ENCODE measurements at places on chromosomes 7 and 10.

DNA sequence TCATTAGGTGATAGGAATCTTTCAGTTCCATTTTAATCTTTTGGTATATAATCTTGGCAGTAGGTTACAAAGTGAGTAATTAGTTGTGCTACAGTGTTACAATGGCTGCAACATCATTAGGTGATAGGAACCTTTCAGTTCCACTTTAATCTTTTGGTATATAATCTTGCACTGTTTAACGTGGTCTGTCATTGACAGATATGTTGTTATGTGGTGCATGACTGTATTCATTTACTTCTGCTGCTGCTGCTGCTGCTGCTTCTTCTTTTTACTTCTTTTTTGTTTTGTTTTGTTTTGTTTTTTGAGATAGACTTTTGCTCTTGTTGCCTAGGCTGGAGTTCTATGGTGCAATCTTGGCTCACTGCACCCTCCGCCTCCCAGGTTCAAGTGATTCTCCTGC, 28.6 kb downstream of the ST7 start:
- no peak overlapping the region for H3K27ac ChIP-seq
- H3K36me3 ChIP-seq = no peaks in the 10 kb centered on the region
- no peak overlapping the region for H3K4me3 ChIP-seq
- no peak for DNase-seq
- H3K4me1 ChIP-seq = no peaks in the 10 kb centered on the region

DNA sequence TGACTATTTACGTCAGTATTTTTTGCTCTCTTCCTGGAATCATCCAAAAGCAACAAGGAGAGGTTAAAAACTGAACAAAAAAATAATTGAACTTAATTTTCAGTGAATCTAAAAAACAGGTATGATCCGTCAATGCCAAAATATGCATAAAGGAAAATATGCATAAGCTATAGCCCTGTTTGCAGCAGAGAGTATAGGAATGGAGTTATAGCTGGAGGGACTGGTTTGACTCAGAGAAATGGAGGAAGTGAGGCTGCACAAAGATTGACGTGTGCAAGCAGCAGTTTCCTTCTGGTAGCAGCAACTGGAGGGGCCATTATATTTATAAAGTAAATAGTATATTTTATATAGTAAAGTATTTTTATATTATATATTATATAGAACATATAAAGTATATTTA, 37.1 kb downstream of the GNG11 start:
- H3K27me3 ChIP-seq = peaks cover 10% of the 10 kb centered on the region
- no peak for DNase-seq
- H3K27ac ChIP-seq = no peak overlapping the region
- no peaks in the 10 kb centered on the region for H3K36me3 ChIP-seq

DNA sequence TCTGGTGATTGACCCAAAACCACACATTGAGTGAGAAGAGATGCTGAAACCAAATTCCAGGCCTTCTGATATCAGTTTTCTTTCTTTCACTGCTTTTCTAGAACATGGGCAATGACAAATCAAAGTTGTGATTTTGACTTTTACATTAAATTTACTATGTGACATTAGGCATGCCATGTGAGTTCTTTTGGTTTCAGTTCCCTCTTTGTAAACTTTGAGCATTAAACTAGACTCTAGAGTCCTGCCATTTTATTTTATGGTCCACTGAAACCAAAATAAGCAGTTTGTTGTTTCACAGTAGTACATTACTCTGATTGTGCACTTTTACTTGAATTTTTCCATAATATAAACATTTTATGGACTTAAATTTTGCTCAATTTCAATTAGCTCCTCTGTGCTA, 381.1 kb upstream of the SEMA3D start:
- no peaks in the 10 kb centered on the region for H3K36me3 ChIP-seq
- DNase-seq = no peak
- H3K4me1 ChIP-seq = no peaks in the 10 kb centered on the region
- no peak overlapping the region for H3K27ac ChIP-seq
- no peak overlapping the region for H3K4me3 ChIP-seq

DNA sequence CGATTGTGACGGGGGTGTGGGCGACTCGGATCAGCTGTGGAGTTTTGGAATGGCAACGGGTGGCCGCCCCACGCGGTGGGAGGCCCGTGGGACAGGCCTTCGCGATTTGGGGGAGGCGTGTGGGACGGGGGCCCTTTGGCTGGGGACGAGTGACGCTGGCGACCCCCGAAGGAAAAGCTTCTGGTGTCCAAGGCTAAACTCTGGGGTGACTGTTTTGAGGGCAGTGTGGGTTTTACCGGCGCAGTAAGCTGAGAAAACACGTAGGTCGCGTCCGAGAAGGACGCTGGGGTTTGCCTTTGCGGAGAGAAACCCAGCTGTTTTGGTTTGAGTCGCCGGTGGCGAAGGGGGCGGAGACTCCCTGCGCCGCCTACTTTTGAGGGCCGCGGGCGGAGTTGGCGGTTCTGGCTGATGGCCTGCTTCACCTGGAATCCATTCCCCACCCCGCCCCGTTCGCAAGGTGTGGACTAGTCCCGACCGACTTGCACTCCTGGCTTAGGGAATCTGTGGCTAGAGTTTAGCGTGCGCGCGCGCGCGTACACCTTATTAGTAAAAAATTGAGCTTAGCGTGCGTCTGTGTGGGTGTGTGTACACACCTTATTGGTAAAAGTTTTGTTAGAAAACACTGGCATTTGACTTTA, 606 bp downstream of the TAX1BP1 start:
- peak; percentile 84 for DNase-seq
- peak overlapping the region; percentile 70 for H3K27ac ChIP-seq
- peaks cover 10% of the 10 kb centered on the region for H3K27me3 ChIP-seq
- H3K36me3 ChIP-seq = no peaks in the 10 kb centered on the region
- H3K4me3 ChIP-seq = peak overlapping the region; percentile 89

DNA sequence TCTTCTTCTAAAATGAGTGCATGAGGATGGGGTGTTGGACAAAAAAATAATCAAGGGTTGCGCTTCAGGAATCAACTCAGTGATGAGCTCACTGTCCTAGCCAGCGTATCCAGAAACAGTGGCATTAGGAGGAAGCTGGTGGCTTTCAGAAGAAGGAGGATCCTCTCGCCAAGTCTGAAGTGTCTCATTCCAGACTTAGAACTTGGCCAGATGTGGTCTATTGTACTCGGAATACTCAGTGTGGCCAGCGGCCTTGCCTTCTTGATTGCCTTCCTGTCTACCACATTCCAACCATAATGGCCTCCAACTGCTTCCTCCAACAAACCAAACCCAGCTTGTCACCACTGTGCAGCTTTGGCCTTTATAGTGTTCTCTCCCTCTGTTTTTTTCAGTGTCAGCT, 732.4 kb downstream of the KCNMA1 start:
- H3K27me3 ChIP-seq = no peaks in the 10 kb centered on the region
- no peak for DNase-seq

DNA sequence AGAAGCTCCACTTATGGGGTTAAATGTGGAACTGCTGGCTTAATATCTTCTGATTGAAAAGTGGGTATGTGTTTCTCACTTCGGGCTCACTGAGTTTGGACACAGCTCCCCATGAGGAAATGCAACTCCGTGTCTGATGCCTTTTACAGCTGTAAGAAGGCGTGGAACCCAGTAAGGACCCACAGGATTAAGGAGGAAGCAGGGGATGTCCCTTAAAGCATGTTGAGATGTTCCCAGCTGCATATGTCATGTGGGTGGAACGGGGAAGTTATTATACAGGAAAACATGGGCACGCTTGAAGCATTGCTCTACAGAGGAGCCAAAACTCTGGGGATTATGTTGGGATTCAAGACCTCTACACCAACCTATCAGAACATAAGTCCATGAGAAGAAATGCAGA, 224.4 kb downstream of the NEBL start:
- H3K27me3 ChIP-seq = peaks cover 3% of the 10 kb centered on the region
- H3K4me1 ChIP-seq = peaks cover 12% of the 10 kb centered on the region
- no peak for DNase-seq
- H3K4me3 ChIP-seq = no peak overlapping the region
- no peak overlapping the region for H3K27ac ChIP-seq

- peak; percentile 4 for DNase-seq
- no peak overlapping the region for H3K4me3 ChIP-seq
- peaks cover 7% of the 10 kb centered on the region for H3K4me1 ChIP-seq
These were observed 55.1 kb downstream of the PDZD8 start for GRCh38 chr10:117320050-117320665.

- no peak overlapping the region for H3K27ac ChIP-seq
- peaks cover 9% of the 10 kb centered on the region for H3K4me1 ChIP-seq
- H3K4me3 ChIP-seq = no peak overlapping the region
- H3K27me3 ChIP-seq = peaks cover 3% of the 10 kb centered on the region
- no peak for DNase-seq
These were observed 46.7 kb downstream of the JAZF1 start for GRCh38 chr7:28133872-28134271.

DNA sequence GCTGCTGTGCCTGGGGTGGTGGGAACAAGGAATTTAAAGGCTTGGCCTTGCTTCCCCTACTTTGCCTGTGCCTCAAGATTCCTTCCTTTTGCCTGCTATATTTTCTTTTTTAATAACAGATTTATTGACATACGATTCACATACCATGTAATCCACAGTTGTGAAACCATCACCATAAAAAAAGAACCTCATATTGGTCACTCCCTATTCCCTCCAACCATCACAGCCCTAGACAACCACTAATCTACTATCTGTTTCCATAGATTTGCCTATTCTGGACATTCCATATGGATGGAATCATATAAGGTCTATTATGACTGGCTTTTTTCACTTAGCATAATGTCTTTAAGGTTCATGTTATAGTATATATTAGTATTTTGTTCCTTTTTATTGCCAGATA, 59.3 kb upstream of the TRIM8 start:
- peaks cover 38% of the 10 kb centered on the region for H3K4me1 ChIP-seq
- no peak overlapping the region for H3K4me3 ChIP-seq
- peaks cover 5% of the 10 kb centered on the region for H3K36me3 ChIP-seq
- no peak for DNase-seq
- H3K27me3 ChIP-seq = no peaks in the 10 kb centered on the region
- H3K27ac ChIP-seq = no peak overlapping the region

DNA sequence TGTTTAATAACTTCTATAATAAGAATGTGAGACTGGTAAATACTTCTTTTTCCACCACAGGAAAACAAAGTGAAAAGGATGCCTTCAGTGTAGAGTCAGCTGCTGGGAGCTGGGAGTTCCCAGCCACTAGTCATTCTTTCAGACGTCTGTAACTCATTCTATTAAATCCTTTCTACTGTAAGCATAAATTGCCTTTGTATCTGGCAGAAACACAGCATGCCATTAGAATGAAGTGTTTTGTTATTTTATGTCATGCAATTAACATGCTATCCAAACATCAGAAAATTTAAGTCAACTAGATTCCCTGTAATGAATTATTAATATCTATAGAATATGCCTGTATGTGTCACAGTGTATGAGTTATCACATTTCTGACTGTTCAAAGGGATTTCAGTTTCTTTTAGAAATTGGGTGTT, 14.3 kb downstream of the BPGM start:
- no peak for DNase-seq
- peaks cover 27% of the 10 kb centered on the region for H3K4me1 ChIP-seq
- no peaks in the 10 kb centered on the region for H3K27me3 ChIP-seq
- H3K27ac ChIP-seq = no peak overlapping the region

Data from nephron progenitor cell (in vitro differentiated cells).